ENCODE measurements at places on chromosomes 3 and 15.

DNA sequence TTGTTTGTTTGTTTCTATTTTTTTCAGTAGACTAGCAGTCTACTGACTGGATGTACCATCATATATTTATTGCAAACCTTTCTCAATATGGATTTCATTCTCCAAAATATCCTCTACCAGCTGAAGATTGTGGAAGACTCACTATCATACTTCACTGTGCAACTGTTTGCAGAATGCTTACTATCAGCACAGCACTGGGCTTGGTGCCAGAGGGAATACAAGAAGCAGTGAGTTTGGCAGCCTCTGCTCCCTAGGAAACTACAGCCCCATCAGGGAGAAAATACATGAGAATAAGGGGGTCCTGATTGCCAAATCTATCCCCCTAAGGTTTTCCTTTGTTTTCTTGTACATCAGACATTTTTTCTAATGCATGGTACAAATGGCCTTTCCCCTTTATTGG, 27.5 kb downstream of the AQP9 start:
- DNase-seq: no peak

- DNase-seq: no peak
Measured at GRCh38 chr3:109963831-109964230, 626.5 kb upstream of the DPPA4 start.

- no peak for DNase-seq
Measured at GRCh38 chr3:6860149-6860953, 564 bp upstream of the GRM7 start.

GRCh38 chr15:36221992-36222391, 357.4 kb upstream of the CDIN1 start:
- DNase-seq: no peak

GRCh38 chr15:38490242-38490922, 36.5 kb downstream of the FAM98B start:
- DNase-seq: no peak

DNA sequence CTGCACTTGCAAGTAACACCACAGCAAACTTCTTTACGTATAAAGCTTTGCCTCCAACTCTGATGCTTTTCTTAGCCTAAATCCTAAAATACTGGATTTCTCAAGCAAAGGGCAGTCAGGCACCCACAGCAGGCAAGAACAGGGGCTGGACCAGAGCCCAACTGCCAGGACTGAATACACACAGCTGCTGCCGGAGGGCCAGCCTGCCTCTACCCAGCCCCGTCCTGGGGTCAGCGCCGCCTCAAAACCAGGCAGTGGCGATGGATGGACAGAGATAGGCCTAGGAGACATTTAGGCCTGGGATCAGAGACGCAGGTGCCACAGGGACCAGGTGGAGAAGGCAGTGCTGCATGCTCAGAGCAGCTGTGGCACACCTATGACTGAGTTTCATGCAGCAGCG, 47.6 kb upstream of the SEC61A1 start:
- no peak for DNase-seq

GRCh38 chr15:55530861-55531313, 22.9 kb upstream of the DNAAF4 start:
- no peak for DNase-seq

- DNase-seq: no peak
Measured at GRCh38 chr15:68224108-68224507, 5.4 kb downstream of the CLN6 start.

Measured in thymus (tissue), 14 donors.